Nucleus accumbens (tissue), 56 donors: ENCODE measurements at places on chromosomes 7 and 10.

GRCh38 chr10:129966370-129966888, 2.4 kb upstream of the EBF3 start:
- DNase-seq, result no peak

DNA sequence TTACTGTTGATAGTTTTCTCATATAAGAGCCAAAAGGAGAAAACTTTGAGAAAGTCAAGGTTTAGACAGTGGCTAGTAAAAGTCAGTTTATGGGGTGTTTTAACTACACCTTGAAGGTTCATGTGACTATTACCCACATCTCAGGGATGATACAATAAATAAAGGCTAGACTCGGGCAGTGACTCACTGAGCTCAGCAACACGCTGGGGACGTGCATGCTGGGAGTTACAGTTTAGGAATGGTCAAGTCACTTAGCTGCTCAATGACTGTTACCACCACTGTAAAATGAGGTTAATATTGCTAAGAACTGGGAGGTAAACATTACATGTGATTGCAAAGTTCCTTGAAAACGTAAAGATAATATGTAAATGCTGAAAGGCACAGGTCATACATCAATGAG, 1254.4 kb upstream of the PHF14 start:
- no peak for DNase-seq

DNA sequence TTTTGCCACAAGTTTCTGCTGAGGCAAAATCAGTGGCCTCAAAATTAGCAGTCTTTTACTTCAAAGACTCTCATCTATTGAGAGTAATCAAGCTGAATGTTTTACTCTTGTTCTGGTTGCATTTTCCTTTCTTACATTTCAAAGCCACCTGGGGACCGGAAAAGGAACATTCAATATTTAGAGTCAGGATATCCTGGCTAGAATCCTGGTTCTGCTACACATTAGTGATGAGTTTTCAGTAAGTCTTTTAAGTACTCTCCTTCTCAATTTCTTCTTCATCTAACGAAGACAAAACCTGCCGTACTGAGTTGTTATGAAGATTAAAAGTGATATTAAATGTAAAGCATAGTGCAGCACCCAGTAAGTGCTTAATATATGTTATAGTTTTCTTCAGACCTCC, 52.5 kb downstream of the LAMB4 start:
- DNase-seq, result no peak

- DNase-seq, result no peak
Measured at GRCh38 chr10:117449636-117450035, 74.4 kb upstream of the PDZD8 start.

DNA sequence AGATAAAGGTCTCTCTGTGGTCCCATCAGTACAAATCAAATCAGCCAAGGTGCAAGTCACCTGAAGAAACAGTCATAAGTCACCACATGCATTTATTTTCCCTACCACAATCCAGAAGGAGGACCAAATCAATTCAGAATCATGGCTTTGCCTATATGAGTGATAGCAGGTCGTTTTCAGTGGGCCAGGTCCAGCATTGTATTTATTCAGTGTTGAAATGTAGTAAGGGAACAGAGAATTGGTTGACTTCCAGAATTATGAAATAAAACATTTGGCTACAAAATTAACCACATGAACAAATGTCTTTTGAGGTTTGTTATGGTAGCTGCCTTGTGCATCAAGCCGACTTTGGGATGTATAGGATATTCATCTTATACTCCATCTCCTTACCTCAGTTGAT, 88.4 kb downstream of the POLR1F start:
- DNase-seq, result no peak
